Colonic mucosa (tissue), 4 donors: ENCODE measurements at places on chromosomes 2 and 18. TPM values are rescaled to one million over a fixed set of nuclear protein-coding genes. Genes with fewer than 3 reads are reported as not detected.

GRCh38 chr2:169260246-169260645 is 102.1 kb downstream of the LRP2 start:
- H3K4me1 ChIP-seq: no peaks in the 10 kb centered on the region
- no peak overlapping the region for H3K27ac ChIP-seq
- no peaks in the 10 kb centered on the region for H3K27me3 ChIP-seq
- H3K4me3 ChIP-seq: no peak overlapping the region
- no peaks in the 10 kb centered on the region for H3K36me3 ChIP-seq

GRCh38 chr2:165287094-165287778 is 48.0 kb downstream of the SCN2A start:
- no peak overlapping the region for H3K4me3 ChIP-seq
- no peak overlapping the region for H3K27ac ChIP-seq
- no peaks in the 10 kb centered on the region for H3K27me3 ChIP-seq
- no peak for DNase-seq

DNA sequence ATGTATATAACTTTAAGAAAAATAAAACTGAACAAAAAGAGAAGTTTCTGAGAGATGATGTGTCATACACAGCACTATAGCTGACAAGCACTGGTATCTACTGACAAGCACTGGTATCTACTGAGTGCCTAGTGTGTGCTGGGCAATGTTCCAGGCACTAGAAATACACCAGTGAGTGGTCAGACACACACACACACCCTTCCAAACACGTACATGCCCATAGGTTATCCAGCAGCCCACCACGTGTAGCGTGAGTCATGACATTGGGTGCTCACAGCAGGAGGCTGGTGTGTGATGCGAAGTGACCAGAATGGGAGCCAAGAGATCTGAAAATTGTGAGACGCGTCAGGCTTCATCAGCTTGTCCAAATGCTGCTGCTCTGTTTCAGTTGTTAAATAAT is 12.2 kb upstream of the GNAL start:
- no peaks in the 10 kb centered on the region for H3K36me3 ChIP-seq
- H3K4me1 ChIP-seq: no peaks in the 10 kb centered on the region
- no peak for DNase-seq
- H3K27me3 ChIP-seq: no peaks in the 10 kb centered on the region

DNA sequence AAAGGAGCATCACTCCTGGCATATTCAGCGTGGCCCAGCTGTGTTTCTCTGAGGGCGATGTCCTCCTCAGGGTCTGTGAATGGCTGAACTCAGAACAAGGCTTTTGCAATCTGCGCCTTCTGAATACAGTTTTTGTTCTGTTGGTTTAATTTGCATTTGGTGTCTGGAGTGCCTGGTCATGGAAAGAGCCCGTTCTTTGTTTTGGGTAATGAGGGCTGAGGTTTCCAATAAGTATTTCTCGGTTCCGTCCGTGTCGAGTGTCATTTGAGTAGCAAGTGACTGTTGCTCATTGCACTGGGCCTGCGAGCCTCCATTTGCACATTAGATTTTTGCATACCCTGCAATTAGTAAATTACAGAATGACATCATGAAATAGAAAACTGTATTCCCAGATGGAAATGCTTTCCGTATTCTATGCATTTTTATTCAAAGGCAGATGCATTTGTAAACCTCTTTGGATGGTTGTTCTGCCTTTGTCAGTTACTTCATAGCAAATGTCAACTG is 57.3 kb downstream of the NEDD4L start:
- H3K4me3 ChIP-seq: no peak overlapping the region
- no peak for DNase-seq
- H3K27me3 ChIP-seq: no peaks in the 10 kb centered on the region
- peaks cover 9% of the 10 kb centered on the region for H3K4me1 ChIP-seq
- no peak overlapping the region for H3K27ac ChIP-seq
- no peaks in the 10 kb centered on the region for H3K36me3 ChIP-seq

- no peak for DNase-seq
- no peak overlapping the region for H3K4me3 ChIP-seq
These were observed 142.6 kb downstream of the RTP5 start for GRCh38 chr2:242011991-242012764.

DNA sequence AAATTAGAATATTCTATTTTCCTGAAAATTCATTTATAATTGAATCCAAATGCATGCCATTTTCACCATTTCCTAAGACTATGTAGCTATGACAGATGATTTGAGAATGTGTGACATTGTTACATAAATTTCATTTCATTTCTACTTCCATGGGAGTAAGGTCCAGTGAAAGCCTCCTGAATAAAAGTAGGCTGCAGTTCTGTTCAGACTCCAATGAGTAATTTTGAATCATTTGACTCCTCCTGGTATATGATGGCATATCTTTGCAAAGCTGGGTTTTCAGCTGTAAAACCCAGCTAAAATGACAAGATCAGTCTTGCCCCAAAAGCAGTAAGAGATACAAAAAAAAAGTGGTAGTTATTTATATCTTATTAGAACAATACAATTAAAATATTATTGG is 101.0 kb upstream of the DNAJC10 start:
- no peaks in the 10 kb centered on the region for H3K36me3 ChIP-seq
- H3K4me3 ChIP-seq: no peak overlapping the region
- H3K27ac ChIP-seq: no peak overlapping the region
- no peak for DNase-seq
- H3K27me3 ChIP-seq: no peaks in the 10 kb centered on the region
- no peaks in the 10 kb centered on the region for H3K4me1 ChIP-seq

GRCh38 chr2:188897096-188897495 is 77.1 kb upstream of the COL3A1 start:
- no peaks in the 10 kb centered on the region for H3K36me3 ChIP-seq
- no peak overlapping the region for H3K4me3 ChIP-seq
- H3K4me1 ChIP-seq: no peaks in the 10 kb centered on the region
- no peak for DNase-seq
- no peak overlapping the region for H3K27ac ChIP-seq

- H3K36me3 ChIP-seq: no peaks in the 10 kb centered on the region
- no peaks in the 10 kb centered on the region for H3K4me1 ChIP-seq
- H3K4me3 ChIP-seq: no peak overlapping the region
- no peak for DNase-seq
These were observed 14.7 kb downstream of the MREG start for GRCh38 chr2:215998636-215999035.

GRCh38 chr2:218260742-218261422 is at the start of gene GPBAR1:
Gene GPBAR1, plus strand, starts transcription at chr2:218261015. Its CDS starts 1,710 bp downstream, at chr2:218262725.
- no peaks in the 10 kb centered on the region for H3K36me3 ChIP-seq
- no peaks in the 10 kb centered on the region for H3K27me3 ChIP-seq
- H3K27ac ChIP-seq: peak within 1 kb of the TSS; percentile 67
- DNase-seq: no peak
- no peak within 1 kb of the TSS for H3K4me3 ChIP-seq
- peaks cover 28% of the 10 kb centered on the region for H3K4me1 ChIP-seq

GRCh38 chr2:194946826-194947225 is 710.2 kb upstream of the SLC39A10 start:
- no peaks in the 10 kb centered on the region for H3K4me1 ChIP-seq
- no peaks in the 10 kb centered on the region for H3K36me3 ChIP-seq
- no peaks in the 10 kb centered on the region for H3K27me3 ChIP-seq
- no peak overlapping the region for H3K4me3 ChIP-seq
- no peak for DNase-seq

- H3K27me3 ChIP-seq: no peaks in the 10 kb centered on the region
- no peak overlapping the region for H3K4me3 ChIP-seq
- H3K27ac ChIP-seq: no peak overlapping the region
- DNase-seq: no peak
- no peaks in the 10 kb centered on the region for H3K36me3 ChIP-seq
These were observed 87.7 kb upstream of the PIEZO2 start for GRCh38 chr18:11237066-11237465.

DNA sequence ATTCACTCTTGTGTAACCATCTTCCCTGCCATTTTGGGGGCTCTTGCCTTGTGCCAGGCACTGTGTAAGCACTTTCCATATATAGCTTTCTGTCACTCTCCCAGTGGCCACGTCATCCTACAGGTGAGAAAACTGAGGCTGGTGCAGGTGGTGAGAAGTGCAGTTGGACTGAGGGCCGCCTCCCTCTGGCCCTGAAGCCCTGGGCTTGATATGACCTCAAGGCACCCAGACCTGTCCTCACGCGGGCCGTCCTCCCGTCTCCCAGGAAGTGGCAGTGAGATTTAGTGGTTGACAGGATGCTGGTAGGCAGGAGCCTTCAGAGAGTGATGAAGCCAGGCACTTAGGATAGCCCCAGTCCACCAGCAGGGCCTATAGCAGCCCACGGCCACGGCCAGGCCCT is 30.5 kb downstream of the MAL start:
- H3K4me3 ChIP-seq: no peak overlapping the region
- no peaks in the 10 kb centered on the region for H3K4me1 ChIP-seq
- H3K36me3 ChIP-seq: no peaks in the 10 kb centered on the region
- DNase-seq: no peak
- no peak overlapping the region for H3K27ac ChIP-seq
- no peaks in the 10 kb centered on the region for H3K27me3 ChIP-seq

DNA sequence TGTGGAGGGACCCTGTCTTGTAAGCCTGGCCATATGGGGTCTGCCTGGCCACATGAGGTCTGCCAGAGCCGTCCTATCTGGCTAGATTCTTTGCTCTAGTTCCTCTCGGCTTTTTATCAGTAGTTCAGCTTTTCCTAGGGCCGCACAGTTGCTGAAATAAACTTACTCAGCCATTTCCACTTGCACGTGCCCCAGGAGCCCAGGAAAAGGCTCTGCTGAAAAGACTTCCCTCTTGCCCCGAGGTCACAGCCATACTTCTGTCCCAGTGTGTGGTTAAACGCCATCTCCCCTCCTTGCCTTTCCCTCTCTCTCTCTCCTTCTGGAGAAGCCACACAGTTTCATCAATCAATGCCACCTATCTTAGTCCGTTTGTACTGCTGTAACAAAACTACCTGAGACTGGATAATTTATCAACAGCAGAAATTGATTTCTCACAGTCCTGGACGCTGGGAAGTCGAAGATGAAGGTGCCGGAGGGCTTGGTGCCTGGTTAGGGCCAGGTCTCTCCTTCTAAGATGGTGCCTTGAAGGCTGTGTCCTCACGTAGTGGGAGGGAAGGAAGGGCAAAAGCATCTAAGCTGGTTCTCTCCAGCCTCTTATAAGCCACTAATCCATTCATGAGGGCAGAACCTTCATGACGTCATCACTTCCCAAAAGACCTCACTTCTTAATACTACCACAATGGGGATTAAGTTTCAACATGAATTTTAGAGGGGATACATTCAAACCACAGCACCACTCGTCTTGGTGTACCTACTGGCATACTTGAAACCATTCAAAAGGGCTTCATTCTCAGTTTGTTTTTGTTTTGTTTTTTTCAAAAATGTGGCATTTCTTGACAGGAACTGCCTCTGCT is 11.2 kb upstream of the GALM start:
- no peaks in the 10 kb centered on the region for H3K36me3 ChIP-seq
- DNase-seq: no peak
- no peaks in the 10 kb centered on the region for H3K4me1 ChIP-seq
- H3K4me3 ChIP-seq: no peak overlapping the region
- H3K27ac ChIP-seq: no peak overlapping the region
- no peaks in the 10 kb centered on the region for H3K27me3 ChIP-seq

GRCh38 chr2:28543316-28544035 is 47.6 kb downstream of the PLB1 start:
- H3K27me3 ChIP-seq: no peaks in the 10 kb centered on the region
- no peak overlapping the region for H3K4me3 ChIP-seq
- H3K36me3 ChIP-seq: no peaks in the 10 kb centered on the region
- DNase-seq: no peak

- H3K36me3 ChIP-seq: no peaks in the 10 kb centered on the region
- H3K4me1 ChIP-seq: no peaks in the 10 kb centered on the region
- no peak for DNase-seq
- no peaks in the 10 kb centered on the region for H3K27me3 ChIP-seq
These were observed 440.2 kb upstream of the ST6GAL2 start for GRCh38 chr2:107325981-107326786.

- H3K36me3 ChIP-seq: no peaks in the 10 kb centered on the region
- H3K4me1 ChIP-seq: no peaks in the 10 kb centered on the region
- no peaks in the 10 kb centered on the region for H3K27me3 ChIP-seq
These were observed 4.4 kb downstream of the TEX44 start for GRCh38 chr2:231597014-231597611.

DNA sequence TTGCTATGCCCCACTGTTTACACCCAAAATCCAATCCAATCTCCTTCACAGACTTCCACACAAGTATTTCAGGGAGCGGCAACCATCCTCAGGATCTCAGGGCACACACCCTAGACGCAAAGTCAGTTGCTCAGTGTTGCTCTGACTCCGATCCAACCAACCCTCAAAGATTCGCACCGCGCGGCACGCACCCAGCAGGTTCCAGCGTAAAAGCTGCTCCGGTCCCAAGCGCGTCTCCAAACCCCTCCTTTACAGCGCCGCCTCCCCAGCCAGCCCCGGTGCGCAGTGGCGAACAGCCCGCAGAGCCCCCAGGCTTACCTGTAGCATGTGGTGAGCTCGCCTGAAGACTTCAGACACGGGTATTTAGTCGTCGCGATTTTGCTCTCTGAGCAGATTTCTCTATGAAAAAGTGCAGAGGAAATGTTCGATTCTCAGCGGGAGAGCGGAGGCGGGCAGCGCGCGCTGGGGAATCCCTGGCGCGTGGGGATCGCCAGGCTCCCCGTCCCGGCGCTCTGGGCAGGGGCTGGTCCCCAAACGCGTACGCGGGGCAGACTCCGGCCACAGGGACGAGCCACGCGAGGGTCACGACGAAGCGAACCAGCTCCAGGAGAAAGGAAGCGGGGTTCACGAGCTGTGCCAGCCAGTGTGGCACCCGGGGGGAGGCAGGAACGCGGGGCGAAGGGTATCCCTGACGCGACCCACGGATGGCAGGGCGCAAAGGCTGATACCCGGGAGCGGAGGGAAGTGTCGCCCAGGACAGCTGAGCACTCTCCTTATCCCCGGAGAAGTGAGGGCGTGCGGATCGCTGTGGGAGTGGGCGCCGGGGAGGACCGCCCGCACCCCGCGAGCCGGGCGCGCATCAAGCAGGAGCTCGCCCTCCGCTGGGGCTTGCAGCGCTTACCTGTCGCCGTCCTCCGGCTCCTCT is 650 bp downstream of the CCBE1 start:
- peaks cover 21% of the 10 kb centered on the region for H3K27me3 ChIP-seq
- no peaks in the 10 kb centered on the region for H3K36me3 ChIP-seq
- H3K27ac ChIP-seq: no peak overlapping the region
- no peaks in the 10 kb centered on the region for H3K4me1 ChIP-seq
- H3K4me3 ChIP-seq: peak overlapping the region; percentile 40

- H3K27me3 ChIP-seq: no peaks in the 10 kb centered on the region
- no peak overlapping the region for H3K4me3 ChIP-seq
- no peak overlapping the region for H3K27ac ChIP-seq
- no peaks in the 10 kb centered on the region for H3K4me1 ChIP-seq
- DNase-seq: peak; percentile 14
- no peaks in the 10 kb centered on the region for H3K36me3 ChIP-seq
These were observed 319.9 kb upstream of the HS6ST1 start for GRCh38 chr2:128638341-128639119.

- no peaks in the 10 kb centered on the region for H3K36me3 ChIP-seq
- DNase-seq: no peak
These were observed 23.0 kb upstream of the ACTR2 start for GRCh38 chr2:65204461-65205210.

ABHD1 gene
- not detected for total RNA-seq

SERPINB10 gene
- not detected for total RNA-seq

TTR gene
- total RNA-seq: 1.7 TPM

NOL4 gene
- 1.5 TPM for total RNA-seq

POTEF gene
- total RNA-seq: not detected

IL36G gene
- total RNA-seq: 0.69 TPM

ZAP70 gene
- total RNA-seq: 2.2 TPM

PARD6G gene
- total RNA-seq: 1.0 TPM

ANKRD36 gene
- total RNA-seq: 16.6 TPM

TUBA4B gene
- not detected for total RNA-seq

GPR39 gene
- total RNA-seq: 14.6 TPM
